ENCODE measurements at places on chromosomes 5 and 9.

GRCh38 chr9:128061275-128061960 is 5.7 kb downstream of the NAIF1 start:
- no peak for DNase-seq

DNA sequence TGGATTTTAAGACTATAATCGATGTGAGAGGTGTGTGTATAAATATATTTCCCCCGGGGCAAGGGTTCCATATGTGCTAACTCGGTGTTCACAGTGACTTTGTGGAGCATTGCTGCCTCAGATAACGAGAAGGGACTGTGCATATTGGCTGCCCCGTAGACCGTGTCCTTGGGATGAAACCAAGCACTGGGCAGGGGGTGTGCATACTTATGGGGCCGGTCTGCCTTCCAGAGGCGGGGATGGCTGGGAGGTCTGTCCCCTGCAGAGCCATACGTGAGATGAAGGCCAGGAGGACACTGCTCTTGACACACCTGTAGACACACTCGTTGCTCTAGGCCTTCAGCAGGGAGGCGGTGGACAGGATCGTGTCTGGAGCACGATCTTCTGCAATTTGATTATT is 56.0 kb upstream of the ZNF354A start:
- DNase-seq: no peak

GRCh38 chr9:135698767-135699166 is 514 bp downstream of the SOHLH1 start:
- DNase-seq: no peak

GRCh38 chr5:151067632-151068432 is 13.0 kb downstream of the TNIP1 start:
- no peak for DNase-seq

DNA sequence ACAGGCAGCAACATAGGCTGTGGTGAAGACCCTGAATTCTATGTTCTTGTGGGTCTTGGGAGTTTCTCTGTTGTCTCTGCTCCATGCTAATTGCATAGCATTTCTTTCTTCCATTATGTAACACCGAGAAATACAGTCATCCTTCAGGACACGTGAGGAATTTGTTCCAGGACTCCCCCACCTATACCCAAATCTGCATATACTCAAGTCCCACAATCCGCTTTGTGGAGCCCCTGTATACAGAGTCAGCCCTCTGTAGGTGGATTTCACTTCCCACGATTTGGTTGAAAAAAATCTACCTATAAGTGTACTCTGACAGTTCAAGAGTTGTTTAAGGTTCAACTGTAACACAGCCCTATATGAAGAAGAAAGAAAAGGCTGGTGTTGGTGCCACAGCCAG is 22.1 kb downstream of the ANKRD33B start:
- DNase-seq: no peak

GRCh38 chr5:112822456-112822855 is 38.6 kb upstream of the SRP19 start:
- DNase-seq: no peak

GRCh38 chr9:131583836-131584555 is 38.7 kb downstream of the PRRT1B start:
- DNase-seq: no peak

DNA sequence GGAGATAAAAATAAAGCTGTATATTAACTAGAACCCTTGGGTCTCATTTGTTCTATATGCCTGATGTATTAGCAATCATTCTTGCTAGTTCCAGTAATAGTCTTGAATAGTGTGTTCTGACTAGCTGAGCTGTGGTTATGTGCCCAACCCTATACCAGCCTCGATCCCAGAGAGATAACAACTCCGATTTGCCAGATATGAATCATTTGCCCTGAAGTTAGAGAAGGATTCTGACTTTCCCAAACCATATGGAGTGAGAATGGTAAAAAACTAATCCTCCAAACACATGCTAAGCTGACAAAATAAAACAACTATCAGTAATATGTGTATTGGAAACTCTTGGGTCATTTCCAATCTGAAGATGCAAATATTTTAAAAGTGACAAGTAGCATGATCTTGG is 64.8 kb downstream of the ALDH1A1 start:
- DNase-seq: no peak

DNA sequence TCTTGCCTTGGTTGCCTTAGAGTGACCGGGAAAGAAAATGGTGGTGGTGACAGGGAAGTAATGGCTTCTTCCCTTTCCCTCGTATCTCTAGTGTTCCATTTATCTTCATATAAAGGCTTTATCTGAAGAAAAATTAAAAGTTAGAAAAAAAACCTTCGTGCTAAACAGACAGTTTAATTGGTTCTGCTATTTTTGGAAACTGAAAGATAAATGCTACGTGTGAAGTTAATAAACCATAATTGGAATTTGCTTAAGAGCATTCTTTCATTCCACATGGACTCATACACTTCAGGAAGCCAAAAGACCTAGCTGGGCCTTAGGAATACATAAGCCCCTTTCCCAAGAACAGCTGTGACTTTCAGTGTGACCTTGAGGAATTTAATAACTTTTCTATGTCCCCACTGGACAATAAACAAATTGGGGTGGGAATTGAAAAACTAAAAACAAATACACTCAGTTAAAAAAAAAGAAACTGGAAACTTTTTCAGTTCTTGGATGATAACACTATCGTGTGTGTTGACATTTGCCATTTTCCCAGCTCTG is 818.8 kb upstream of the WWC1 start:
- DNase-seq: no peak

DNA sequence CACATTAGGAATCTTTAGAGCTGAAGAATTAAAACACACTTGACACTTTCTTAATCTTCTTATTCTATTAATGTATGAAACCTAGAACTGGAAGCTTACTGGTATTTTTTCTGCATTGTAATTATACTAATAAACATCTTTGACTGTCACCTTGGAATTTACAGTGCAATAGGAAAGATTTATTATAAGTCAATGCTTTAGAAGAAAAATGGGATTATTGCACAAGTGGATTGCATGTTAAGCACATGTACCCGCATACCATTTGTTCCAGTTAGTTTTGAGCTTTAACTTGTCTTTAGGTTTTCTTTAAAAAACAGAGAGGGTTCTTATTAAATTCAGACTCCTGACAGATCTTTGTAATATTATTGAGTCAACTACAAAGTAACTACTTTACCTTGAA is 278.5 kb downstream of the CCDC171 start:
- DNase-seq: no peak

- no peak for DNase-seq
These were observed 297.6 kb downstream of the BRINP1 start for GRCh38 chr9:119071636-119072035.

- no peak for DNase-seq
These were observed 178.3 kb downstream of the DNAH5 start for GRCh38 chr5:13766236-13766635.

DNA sequence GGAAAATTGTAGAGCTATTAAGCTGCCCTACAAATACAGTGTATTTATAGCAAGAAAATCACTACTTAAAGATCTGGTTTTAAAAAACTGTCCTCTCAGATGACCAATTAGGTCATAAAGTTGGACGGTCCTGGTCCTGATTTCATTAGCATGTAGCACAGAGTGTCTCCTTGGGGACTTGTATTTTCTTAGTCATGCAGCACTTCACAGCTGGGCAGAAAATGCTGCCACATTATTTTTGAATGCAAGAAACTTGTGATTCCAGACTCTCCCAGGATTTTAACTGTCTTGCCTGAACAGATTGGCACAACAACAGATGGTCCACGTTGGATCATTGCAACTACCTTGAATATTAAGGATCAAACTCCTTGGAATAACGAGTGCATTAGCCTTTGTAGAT is 348.1 kb upstream of the SGCD start:
- no peak for DNase-seq

DNA sequence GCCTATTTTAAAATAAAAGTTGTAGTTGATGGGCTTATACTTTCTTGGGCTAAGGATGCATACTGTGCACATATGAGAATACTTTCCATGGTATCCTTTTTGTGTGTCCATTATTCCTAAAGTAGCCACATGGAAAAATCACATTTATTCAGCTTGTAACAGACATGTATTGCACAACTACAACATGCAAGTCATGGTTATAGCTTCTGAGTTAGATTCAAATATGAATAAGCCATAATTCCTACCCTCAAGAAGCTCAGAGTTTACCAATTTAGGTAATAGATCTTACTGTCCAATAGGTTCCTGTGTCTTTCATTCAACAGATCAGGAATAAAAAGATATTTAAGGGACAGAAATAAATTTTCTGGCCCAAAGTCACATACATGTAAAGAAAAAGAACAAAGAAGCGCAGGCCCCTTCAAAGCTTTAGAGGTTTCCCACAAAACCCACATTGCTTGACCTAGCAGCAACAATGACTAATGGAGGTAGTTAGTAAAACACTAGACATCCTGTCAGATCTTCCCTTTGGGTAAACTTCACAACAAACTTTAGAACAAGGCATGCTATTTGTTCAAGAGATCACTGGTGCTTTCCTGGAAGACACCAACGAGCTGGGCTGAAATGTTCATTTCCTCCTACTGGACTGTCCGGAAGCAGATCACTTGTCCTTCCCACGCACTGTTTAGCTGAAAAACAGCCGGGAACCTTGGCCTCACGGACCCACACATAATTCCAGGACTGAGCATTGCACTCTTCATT is 78.4 kb upstream of the ITGA1 start:
- no peak for DNase-seq

DNA sequence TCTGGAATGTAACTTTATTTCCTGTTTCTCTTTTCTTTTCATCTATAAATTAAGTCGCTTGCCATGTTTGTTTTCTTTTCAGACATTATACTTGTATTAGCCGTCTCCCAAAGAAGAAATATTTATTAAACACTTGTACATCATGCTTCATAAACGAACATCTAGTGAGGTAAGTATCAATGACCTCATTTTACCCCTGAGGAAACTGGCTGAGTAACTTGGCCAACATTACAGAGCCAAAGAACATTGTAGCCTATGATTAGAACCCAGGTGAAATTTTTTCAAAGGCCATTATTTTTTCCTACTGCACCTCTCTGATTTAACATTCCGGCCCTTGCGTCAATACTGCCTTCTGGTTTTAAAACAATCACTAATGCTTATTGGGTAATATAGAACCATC is 4.2 kb downstream of the FREM1 start:
- DNase-seq: no peak

GRCh38 chr5:10199692-10200091 is 50.0 kb downstream of the ATPSCKMT start:
- DNase-seq: no peak

DNA sequence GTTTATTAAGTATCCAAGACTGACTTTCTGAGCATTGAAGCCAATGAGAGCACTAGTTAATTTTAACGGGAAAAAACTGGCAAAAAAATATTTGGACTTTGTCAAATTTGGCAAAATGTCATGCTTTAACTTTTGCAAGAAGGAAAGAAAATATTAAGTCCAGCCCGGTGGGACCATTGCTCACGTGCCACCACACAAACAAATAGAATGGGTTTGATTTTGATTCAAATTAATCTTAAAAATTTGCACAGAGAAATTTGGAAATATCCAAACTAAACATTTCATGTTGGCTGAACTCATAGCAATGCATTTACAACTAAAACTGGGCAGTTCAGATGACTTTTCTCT is 302.2 kb downstream of the EBF1 start:
- no peak for DNase-seq

- no peak for DNase-seq
These were observed 216.2 kb upstream of the IER5L start for GRCh38 chr9:129394061-129394885.

GRCh38 chr5:25414742-25415141 is 770.0 kb upstream of the CDH10 start:
- no peak for DNase-seq

DNA sequence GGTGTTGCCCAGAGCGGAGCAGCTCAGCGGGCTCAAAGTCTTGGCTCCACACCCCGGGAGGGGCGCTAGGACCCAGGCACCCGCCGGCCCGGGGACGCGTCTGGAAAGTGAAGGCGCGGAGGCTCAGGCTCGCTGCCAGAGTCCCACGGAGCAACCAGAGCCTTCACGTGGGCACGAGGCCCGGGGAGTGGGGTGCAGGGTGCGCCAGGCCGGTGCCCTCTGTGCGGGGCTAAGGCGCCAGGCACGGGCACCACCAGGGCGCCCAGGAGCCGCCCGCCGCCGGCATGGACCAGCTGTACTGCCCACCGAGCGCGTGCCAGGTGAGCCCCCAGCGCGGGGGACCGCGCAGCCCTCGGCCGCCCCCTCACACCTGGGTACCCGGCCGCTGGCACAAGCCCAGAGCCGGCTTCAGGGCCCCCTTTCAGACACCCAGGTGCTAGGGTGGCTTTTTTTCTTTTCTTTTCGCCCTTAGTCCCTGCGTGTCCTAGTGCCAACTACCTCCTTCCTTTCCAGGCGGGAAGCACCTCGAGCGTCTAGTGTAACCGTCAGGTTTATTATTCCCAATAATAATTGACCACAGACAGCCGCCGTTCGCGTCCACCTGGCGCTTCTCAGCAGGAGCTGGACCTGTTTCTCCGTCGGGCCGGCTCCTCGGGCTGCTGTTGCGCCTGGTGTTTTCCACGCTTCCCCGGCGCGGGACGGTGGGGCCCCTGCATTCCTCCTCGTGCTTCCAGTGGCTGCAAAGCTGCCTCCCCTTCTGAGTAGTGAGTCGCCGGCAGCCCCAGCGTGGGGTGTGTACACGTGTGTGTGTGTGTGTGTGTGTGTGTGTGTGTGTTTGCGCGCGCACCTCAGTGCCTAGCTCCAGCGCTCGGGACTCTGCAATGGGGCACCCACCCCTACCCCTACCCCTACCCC is 30.1 kb upstream of the PDE8B start:
- no peak for DNase-seq

DNA sequence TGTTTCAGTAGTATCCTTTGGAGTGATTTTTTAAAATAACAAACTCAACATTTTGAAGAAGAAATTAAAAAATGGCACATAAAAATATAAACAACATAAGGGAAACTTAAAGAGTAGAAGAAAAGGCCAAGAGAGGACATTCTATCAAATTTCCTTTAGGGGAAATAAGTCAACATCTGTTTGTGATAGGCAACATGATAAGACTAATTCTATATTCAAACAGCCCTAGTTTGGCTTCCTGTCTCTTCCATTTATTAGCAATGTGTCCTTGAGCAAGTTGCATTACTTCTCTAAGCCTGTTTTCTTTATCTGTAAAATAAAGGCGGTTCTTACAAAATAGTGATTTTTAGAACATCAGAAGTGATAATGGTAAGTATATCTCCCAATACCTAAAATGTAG is 24.7 kb downstream of the TYRP1 start:
- no peak for DNase-seq

DNA sequence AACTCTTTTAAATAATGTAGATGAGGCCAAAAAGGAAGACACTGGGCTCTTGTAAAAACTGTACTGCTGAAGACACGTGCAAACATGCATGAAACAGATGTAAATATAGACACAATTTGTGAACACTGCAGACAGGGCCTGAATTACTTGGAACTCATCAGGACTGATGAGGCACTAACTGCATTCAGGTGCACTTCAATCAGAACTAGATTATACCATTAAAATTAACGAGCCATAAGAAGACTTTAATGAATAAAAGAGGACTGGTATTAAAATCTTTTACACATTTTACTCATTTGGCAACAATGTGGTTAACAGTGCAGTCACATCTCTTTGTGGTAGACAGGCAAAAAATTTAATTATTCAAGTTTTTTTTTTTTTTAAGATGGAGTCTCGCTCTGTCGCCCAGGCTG is 13.4 kb upstream of the ZCCHC9 start:
- DNase-seq: no peak

GRCh38 chr5:67935908-67936566 is 279.5 kb upstream of the PIK3R1 start:
- DNase-seq: no peak
